EL (cell line): ENCODE measurements at places on chromosomes 1 and 21.
A peak's percentile ranks its signal among the peaks of the same experiment; 100 is the strongest.

DNA sequence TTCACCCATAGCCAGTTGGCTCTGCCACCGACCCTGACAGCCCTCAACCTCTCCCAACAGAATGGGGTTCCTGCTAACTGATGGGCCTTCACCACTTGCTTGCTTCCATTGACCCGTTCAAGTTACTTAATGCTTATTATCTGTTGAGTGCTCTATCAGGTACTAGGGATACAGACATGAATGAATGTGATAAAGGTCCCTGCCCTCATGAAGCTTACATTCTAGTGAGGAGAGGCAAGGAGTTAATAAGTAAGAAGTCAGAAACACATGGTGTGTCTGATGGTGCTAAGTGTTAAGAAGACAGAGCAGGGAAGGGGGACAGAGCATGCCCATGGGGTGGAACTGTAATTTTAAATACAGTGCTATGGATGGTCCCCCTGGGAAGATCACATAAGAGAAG lies 107.5 kb upstream of the JUN start:
- DNase-seq: no peak

GRCh38 chr1:9557624-9558023 lies 18.4 kb downstream of the SLC25A33 start:
- no peak for DNase-seq

DNA sequence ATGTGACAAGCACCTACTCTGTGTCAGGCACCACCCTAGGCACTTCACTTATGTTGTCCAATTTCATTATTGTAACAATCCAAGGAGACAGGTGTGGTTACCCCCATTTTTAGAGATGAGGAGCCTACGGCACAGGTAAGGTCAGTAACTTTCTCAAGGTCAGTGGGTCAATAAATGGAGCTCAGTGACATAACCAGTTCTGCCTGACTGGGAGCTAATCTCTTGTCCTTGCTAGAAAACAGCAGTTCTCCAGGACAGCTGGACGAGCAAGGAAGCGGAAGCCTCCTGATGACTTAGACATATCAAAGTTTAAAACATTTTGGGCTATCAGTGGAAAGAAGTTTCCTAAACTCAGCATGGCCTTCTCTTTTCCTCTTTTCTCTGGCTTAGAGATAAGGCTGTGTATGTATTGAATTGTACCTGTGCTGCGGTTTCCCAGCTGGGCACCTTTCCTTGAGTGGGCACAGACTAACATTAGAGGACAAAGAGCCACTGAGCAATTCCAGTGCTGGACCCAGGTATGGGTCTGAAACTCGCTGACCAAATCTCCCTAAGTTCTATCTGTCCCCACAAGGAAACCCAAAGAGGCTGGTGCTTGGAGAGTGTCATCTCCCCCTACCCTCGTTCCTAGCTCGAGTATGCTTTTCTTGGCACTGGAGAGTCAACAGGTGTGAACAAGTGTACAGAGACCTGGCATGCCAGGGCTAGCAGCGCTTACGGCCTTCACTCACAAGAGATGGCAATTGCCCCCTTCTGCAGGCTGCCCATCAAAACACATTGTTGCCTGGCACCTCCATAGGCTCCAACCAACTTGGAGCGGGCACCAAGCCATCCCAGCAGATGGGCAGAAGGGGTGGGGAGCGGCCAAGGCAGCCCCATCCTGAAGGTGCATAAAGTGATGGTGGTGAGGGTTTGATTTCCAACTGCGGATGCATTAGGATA lies 456.1 kb upstream of the PROX1 start:
- DNase-seq: no peak

- DNase-seq: peak; percentile 84
These were observed 55.9 kb upstream of the PTGFRN start for GRCh38 chr1:116853680-116854402.

GRCh38 chr1:95072117-95072516 lies 634 bp downstream of the ALG14 start:
- no peak for DNase-seq

GRCh38 chr1:204274446-204274845 lies 60.7 kb upstream of the GOLT1A start:
- no peak for DNase-seq

DNA sequence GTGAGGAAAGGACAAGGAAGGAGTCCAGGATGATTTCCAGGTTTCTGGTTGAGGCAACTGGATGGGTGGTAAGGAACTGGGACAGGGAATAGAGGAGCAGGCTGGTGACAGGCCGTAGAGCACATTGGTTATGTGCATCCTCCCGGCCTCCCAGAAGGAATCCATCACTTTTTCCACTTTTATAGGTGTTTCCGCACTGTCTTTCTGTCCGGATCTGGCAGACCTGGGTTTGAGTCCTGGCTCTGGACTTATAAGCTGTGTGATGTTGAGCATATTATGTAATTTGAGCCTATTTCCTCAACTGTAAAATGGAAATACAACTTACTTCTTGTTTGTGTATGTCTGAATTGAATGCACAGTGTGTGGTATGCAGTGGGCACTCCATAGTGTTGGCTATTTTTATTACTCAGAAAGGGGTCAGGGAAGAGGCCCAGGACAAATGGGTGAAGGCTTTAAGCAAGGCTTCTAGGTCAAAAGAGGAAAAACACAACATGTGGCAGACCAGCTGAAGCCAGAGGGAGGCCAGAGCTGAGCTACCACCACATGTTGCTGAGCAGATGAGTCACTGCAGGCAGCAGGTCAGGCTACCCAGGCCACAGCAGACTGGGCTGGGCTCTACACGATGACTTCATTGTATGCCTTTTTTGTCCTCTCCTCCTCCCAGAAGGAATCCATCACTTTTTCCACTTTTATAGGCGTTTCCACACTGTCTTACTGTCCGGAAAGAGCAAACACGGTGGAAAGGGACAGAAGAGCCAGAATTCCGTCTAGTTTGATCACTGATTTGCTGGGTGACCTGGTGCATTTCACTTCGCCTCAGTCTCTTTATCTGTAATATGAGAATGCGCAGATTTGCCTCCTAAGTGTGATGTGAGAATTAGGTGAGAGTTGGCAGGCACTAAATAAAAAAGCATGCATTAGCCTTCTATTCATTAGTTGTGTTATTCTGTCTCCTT lies 791 bp upstream of the MAST2 start:
- DNase-seq: peak; percentile 97

DNA sequence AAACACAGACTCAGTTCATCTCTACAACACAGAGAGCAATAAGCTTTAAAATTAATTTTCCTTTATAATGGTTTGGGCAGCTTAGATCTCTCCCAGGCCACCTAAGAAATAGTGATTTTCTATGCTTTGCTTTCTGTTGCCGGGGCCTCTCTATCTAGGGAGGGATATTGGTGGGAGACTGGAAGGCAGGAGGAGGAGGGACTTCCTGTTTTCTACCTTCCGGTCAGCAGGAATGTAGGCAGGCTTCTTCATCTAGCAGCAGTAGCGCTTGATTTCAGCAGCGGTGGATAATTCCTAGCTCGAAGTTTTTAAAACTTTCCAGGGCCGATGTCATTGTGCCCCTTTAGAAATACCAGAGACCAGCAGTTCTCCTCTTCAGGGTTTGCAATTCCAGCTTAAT lies 5.1 kb upstream of the DESI2 start:
- DNase-seq: no peak

DNA sequence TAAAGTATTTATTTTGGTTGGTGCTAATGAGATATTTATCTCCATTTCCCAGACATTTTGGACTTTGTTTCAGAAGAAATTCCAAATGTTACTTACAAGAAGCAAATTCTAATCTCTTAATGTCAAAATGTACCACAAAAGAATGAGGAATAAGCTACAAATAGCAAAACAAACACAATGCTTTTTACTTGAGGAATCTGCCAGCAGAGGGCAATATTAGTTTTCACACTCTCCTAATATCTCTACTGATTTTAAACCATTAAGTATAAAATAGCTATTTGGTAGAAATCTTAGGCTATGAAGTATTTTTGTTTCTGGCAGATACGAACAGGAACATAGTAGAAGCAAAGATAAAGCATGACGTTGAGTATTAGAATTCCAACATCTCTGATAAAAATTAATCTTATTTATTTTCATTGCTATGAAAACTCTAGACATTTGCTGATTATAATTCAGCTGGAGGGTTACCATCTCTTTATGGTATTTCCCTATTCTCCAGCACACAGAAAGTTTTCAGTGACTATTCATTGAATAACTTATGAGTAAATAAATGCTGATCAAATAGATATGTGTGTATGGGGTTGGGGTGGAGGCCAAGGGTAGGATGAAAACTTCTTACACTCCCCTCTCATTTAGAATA lies 13.4 kb upstream of the HMCN1 start:
- DNase-seq: peak; percentile 42

GRCh38 chr1:36304521-36304920 lies 1.6 kb upstream of the SH3D21 start:
- DNase-seq: no peak

DNA sequence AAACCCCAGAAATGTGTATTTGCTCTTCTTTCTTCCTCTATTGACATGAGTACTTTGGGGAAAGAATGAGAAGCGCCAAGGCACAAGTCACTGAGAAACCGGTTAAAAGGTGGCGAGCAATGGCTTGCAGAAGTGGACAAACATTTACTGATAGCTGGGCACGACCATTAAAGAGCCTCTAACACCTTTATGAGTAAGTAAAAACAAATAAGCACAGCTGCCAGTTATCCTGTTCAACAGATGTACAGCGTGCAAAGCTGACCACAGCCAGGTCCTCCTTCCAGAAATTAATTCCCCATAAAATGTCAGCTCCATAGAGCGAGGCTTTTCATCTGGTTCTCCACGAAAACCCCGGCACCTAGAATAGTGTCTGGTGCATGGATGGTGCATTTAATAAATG lies 72.7 kb downstream of the CAPZB start:
- DNase-seq: no peak

GRCh38 chr21:14964621-14965020 lies 100.2 kb downstream of the NRIP1 start:
- DNase-seq: no peak

DNA sequence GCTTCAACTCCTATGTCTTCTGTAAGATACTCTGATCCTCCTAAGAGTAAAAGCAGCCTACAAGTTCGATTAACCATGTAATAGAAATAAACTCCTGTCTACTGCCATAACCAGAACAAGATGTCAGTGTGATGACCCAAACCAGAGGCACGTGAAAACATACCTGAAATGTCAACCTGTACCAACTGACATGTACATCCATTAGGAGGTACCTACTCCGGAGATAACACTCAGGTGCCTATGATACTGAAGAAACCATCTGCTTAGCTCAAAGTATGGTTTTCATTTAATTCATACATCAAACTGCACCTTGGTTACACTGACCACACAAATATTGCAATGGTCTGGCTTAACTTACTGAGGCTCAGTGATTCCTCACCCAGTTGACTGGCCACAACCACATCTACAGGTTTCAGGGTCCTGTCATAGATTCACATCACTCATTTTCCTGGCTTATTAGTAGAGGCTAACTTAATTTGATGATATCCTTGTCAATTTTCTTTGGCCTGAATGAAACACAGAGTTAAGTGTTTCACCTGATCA lies 4.4 kb downstream of the ITPKB start:
- no peak for DNase-seq

DNA sequence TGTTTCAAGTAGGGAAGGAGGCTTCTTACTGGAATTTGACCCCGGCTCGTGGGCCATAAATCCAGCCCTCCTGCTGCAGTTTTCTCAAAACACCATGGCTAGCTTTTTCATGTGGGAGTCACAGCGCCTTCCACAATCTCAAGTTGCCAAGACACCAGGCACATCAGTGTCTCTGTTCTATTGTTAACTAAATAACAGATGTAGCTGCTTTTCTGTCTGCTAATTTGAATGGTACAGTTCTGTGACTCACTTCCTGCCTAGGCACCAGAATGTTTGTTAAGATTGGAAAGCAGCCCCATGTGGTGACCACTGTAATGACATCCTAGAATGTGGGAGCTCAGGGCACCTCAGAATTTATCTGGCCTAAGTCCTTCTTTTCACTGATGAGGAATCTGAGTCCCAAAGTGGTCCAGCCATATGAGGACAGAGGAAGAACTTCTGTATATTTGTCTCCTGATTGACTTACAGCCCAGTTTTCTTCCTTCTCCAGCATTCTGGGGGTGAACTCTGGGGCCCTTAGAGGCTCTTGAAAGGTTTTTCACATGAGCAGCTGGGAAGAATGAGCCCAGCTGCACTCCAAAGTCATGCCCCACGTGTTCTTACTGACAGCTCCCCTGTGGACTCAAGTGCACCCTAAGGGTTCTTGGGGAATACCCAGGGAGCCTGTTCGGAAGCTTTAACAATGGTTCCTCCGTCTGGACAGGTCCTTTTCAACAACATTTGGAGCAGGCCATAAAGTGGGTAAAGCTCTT lies 27.5 kb downstream of the TRIM45 start:
- peak; percentile 80 for DNase-seq

DNA sequence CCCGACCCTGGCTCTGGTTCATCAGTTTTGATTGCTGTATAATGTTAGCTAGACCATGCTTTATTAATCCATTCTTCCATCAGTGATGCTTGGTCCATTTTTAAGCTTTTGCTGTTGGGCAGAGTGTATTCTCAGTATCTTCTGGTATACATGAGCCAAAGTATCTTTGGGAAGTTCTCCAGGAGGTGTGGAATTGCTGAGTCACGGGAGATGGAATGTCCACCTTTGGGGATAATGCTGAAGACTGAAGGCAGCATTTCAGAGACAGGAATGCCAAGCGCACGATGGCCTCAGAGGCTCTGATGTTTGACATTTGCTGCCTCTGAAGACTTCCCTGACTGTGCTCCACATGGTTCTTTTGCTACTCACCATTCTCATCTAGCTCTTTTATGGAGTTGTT lies 266.3 kb upstream of the KAZN start:
- DNase-seq: no peak

- no peak for DNase-seq
These were observed 184.4 kb upstream of the GALNT2 start for GRCh38 chr1:229882621-229883020.

GRCh38 chr1:31860581-31860980 lies 44.8 kb upstream of the SPOCD1 start:
- no peak for DNase-seq
